ENCODE measurements at places on chromosomes 7 and 10.

- no peak for DNase-seq
Observed at GRCh38 chr10:123884351-123884906, 7.2 kb downstream of the CPXM2 start.

DNA sequence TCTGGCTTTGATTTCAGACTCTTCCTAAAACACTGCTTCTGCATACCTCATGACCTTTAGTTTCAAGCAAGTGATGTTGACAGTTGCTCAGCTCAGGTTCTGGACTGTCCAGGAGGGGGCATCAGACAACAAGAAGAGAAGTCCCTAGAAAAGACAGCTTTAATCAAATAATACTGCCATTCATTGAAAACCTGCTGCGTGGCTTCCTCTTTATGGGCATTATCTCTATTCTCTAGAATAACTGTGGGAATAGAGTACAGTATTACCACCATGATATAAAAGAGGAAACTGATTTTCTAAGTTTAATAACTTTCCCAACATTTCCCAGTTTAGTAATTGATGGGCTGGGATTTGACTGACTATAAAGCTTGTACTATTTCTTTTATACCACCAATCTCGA, 170.4 kb downstream of the SNX13 start:
- peak; percentile 72 for DNase-seq

DNA sequence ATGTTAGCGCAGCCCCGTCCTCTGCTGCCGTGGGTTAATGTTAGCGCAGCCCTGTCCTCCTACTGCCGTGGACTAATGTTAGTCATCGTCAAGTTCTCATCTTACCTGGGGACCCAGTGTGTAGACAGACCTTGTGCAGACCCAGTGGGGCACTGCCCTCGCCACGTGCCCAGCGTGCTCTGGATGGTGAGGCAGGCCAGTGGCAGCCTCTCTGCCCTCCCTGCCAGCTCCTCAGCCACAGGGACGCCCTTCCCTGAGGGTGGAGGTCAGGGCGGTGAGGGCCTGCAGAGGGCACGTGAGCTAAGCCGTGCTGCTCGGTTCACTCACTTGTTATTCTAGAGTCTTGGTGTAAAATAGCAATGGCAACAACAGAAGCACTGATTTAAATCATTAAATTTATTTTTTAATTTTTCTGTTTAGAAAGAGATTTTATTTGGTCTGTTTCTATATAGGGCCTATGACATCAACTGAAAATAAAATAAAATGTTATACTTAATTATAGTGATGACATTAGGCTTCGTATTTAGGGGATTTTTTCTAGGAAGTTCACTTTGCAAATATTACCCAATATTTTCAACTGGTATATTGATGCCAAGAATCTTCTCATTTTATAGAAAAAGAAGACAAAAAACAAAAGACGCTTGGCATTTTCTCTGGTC, 48.4 kb downstream of the NKX6-2 start:
- no peak for DNase-seq

DNA sequence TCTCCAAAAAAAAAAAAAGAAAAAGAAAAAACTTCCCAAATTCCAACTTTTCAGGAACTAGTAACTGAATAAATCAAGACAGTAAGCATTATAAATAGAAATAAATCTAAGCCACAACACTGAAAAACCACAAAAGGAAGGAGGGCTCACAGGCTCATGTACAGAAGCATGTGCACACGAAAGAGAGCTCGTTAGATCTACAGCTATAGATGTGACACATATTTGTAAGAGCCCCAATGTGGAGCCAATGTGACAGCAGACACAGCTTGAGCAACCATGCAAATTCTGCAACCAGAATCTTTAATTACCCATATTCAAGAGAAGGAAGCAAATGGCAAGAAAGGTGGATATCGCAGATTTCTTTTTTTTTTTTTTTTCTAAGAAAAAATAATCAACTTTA, 94.7 kb downstream of the SORBS1 start:
- no peak for DNase-seq

All from RPMI8226 (cell line).